ENCODE measurements at places on chromosomes 1 and 21.

GRCh38 chr1:36093226-36093625 is 4.5 kb downstream of the ADPRS start:
- DNase-seq = no peak

- no peak for DNase-seq
Measured at GRCh38 chr21:36709030-36709867, 10.3 kb downstream of the SIM2 start.

DNA sequence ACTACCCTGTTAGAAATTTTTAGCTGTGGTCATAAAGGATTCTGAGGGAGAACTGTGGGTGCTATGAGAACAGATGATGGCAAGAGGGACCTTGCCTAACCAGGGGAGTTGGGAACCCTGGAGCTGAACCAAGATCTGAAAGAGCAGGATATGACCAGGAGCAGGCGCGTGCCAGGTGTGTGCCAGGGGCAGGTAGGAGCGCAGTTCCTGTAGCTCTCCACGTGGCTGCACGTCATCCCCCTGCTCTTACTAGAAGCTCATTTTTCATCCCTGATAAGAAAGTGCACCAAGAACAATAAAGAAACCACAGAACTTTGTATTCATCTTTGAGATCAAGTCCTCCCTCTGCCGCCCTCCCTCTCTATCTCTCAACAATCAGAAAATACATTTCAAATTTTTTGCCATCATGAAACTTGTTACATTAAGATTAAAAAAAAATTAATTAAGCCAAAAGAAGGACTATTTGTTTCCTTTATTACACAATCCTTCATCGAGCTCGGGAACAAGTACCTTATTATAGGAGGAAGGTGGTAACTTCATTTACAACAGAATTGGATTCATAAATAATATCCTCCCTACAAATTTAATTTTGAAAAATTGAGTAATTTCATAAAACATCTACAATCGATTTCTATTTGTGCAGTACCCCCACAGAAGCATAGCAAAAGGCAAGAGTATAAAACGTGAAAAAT is 78.5 kb downstream of the SLC35F3 start:
- DNase-seq = no peak

GRCh38 chr1:207841901-207842300 is 69.0 kb downstream of the CD34 start:
- DNase-seq = no peak

DNA sequence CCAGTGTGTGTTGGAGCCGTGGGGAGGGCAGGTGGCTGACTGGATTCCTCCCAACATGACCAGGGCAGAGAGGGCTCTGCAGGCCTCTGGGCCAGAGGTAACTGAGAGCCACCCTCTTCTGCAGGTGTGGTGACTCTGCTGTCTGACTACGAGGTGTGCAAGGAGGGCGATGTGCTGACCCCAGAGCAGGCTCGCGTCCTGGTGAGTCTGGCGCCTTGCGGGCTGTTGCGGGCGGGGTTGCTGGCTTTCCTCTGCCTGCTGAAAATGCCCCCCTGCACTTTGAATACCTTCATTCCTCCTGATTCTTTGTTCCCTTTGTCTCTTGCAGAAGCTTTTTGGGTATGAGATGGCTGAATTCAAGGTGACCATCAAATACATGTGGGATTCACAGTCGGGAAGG is 6.7 kb downstream of the MRTO4 start:
- DNase-seq = no peak

- peak; percentile 7 for DNase-seq
Measured at GRCh38 chr1:25487628-25488027, 55.8 kb upstream of the LDLRAP1 start.

- no peak for DNase-seq
Measured at GRCh38 chr1:10835822-10836421, 39.5 kb upstream of the CASZ1 start.

DNA sequence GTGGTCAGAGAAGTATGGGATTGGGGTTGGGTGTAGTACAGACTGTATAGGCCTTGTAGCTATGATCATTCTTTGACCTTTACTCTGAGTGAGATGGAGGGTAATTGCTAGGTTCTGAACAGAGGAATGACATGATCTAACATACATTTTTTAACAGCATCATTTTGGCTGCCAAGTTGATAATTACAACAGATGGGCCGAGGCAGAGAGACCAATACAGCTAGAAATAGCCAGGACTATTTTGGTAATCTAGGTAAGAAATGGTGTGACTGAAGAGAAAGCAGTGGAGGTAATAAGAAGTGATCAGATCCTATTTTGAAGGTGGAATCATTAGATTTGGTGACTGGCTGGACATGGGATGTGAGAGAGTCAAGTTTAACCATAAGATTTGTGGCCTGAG is 43.5 kb downstream of the RPAP2 start:
- DNase-seq = no peak

GRCh38 chr1:27300341-27301051 is 21.5 kb upstream of the TMEM222 start:
- peak; percentile 48 for DNase-seq

- no peak for DNase-seq
Measured at GRCh38 chr1:109094377-109094803, 3.8 kb downstream of the TMEM167B start.

DNA sequence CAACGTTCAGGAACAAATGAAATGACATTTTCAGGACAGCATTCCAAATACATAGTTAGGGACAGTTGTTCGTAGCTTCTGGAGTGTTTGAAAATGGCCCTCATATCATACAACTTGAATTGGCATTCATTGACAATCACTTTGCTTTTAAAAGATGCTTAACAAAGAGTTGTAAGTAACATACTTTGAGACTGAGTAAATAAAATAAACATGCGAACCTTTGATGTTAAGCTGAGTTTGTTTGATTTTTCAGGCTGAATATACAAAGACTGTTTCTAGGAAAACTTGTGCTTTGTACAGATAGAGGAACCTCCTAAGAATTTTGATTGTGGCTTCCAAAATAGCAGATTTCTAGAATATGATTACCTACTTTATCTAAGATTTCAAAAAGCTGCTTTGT is 45.3 kb downstream of the ITSN1 start:
- DNase-seq = no peak

- DNase-seq = no peak
Measured at GRCh38 chr1:10046356-10047085, 13.8 kb downstream of the UBE4B start.

DNA sequence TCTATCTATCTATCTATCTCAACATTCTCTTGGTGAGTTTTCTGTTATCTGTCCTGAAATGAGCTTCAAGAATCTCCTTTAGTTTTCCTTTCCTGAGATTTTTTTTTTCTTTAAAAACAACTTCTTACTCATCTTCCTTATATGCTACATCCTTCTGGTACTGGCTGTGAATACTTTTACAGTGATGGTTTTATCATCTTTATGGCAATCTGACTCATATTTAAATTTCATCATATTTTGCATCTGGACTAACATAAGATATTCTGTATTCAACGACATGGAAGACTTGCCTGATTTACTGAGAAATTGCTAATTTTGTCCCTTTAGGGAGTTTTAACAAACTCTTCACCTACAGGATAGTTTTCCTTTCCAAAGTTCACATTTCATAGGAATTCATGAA is 33.0 kb downstream of the PDE4B start:
- DNase-seq = no peak

- DNase-seq = no peak
Measured at GRCh38 chr1:10280439-10281350, 70.3 kb downstream of the KIF1B start.

DNA sequence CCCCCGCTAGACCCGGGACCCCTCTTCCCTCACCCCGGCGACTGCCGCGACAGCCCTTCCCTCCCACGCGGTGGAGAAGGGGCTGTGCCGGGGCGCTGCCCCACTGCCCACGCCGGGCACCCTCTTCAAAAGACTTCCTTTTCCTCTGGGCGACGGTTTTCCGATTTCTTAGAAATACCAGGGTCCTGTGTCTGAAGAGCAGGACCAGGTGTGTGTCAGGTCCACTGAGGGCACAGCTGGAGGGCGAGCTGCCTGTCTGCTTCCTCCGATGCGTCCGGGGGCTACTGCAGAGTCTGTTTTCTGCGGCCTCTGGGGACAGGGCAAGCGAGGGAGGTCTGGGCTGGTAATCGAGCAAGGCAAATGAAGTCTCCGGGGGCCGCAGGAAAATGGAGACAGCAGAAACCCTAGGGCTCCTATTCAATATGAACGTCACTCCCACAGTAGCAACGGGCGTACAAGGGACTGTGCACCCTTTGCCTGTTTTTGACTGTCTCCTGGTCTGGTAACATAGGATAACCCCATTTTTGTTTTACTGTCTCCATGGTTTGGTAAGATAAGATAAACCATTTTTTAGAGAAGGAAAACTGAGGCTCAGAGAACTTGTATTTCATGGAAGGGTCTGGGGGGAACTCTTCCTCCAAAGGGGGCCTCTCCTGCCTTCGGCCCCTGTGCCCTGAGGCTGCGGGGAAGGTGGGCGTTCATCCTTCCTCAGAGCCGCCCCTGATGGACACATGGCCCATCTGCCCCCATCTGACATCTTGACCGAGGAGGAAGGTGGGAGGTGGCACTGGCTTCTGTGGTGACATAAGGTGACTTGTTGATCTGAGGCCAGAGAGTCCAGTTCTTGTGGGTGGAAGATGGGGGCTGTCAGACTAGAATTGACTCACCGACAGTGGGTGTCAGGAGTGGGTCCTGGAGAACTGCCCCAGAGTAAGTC is 970 bp downstream of the TNFRSF1B start:
- no peak for DNase-seq

GRCh38 chr1:184390889-184391288 is 4.1 kb downstream of the C1orf21 start:
- no peak for DNase-seq

GRCh38 chr1:241357366-241358340 is 648 bp upstream of the RGS7 start:
- DNase-seq = no peak

DNA sequence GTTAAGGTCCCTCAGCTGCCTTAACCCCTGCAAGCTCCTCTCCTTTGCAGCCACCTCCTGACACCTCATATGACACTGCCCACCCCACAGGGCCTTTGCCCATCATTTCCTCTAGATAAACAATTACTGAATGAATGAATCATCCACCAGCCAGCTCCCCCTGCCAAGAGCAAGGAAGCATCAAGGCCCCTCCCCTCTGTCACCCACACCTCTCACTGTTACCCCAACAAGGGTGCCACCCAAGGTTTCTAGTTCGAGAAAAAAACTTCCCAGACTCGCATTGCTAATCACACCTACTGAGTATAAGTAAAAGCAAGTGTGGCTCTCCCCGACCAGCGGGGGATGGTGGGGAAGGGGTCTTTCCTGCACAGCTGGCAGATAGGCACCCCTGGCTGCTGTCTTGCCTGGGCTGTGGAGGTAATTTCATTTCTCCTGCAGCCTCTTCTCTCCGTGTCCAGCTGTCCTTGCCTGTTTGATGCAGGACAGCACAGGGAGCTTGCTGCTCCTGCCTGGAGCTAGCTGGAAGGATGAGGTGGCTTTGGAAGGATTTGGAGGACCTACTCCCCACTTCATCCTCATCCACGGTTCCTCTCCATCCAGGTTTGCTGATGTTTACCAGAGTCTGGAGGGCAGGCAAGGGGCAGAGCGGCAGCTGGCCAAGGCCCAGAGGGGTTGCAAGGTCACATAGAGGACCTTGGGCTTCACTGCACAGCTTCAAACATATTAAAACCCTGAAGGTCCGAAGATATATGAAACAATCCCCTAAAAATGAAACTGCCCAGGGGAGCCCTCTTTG is 33.1 kb upstream of the LBR start:
- no peak for DNase-seq

DNA sequence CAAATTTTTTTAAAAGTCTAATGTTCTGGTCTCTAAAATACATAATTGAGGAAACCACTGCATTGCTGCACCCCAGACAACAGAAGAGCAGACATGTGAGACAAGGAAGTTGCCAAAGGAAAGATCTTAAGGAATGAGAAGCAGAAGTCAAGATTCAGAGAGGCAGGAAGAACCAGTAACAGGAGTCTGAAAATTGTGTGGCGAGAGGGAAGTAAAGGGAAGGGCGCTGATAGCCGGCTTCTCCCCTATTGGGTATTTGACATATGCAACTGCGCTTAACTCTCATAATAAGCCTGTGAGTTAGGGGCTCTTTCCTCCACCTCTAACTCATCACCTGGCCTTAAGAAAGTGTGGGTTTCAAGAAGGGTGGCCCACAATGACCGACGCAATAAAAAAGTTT is 21.9 kb upstream of the KIF14 start:
- no peak for DNase-seq

GRCh38 chr1:225987491-225988316 is 11.4 kb downstream of the SDE2 start:
- DNase-seq = no peak

DNA sequence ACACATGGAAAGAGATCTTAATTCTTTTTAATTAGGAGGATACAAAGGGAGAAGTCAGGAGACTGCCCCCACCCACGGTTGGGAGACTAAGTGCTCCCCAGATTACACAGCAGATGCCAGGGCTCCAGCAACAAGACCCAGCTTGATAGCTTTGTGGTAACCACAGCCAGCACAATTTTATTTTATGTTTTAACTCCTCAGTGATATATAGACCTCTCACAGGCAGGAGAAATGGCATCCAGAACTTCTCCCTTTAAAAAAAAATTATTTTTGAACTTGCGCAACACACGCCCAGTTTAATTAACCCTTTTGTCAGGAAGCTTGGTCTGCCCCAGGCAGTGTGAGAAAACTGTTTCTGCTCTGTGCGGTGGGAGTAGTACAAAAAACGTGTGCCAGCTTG is 62.6 kb upstream of the ACOT11 start:
- no peak for DNase-seq

DNA sequence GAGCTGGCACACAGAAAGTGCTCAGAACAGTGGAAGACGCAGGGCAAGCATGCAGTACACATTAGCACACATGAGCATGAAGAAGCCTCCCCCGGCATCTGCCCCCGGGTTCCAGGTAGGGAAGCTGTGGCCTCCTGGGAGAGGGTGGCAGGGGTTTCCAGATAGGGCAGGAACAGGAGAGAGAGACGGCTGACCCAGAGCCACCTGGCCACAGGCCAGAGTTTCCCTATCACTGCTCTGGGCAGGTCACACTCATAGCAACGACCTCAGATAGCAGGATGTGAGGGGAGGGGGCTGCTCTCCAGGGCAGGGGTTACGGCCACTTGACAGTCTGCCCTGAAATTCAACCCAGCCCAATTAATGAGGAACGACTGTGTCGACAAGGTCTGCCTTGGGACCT is 36.6 kb downstream of the GLIS1 start:
- DNase-seq = no peak

- no peak for DNase-seq
Measured at GRCh38 chr1:216686860-216687766, 36.1 kb downstream of the ESRRG start.

- DNase-seq = no peak
Measured at GRCh38 chr1:183911285-183911684, 106.4 kb downstream of the RGL1 start.

- no peak for DNase-seq
Measured at GRCh38 chr1:11072216-11072917, 12.5 kb upstream of the SRM start.

DNA sequence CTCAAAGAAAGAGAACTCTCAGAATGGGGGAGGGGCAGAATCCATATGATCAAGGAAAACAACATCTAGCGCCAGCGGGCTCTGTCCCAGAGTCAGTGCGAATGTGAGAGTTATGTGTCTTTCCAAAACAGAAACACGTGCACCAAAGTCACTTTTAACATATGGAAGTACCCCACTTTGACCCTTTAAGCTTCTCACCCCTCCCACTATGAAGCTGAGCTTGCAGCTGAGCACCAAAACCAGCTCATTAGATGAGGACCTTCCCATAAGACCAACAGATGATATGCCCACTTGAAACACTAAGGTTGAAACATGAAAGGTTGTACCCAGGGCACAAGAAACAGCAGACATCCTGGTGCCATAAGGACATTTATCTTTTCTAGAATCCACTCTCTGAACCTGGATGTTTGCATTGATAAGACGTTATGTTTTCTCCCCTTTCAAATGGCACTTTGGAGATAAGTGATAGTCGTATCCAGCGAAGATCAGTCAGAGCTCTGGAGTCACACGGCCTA is 171.0 kb downstream of the TGFBR3 start:
- no peak for DNase-seq

Data from stimulated activated CD8-positive, alpha-beta memory T cell treated with anti-CD3 and anti-CD28 coated beads, Interleukin-4, amount 100 ng/mL, for 1 hour (primary cell).